ENCODE measurements at places on chromosomes 1 and 21.

DNA sequence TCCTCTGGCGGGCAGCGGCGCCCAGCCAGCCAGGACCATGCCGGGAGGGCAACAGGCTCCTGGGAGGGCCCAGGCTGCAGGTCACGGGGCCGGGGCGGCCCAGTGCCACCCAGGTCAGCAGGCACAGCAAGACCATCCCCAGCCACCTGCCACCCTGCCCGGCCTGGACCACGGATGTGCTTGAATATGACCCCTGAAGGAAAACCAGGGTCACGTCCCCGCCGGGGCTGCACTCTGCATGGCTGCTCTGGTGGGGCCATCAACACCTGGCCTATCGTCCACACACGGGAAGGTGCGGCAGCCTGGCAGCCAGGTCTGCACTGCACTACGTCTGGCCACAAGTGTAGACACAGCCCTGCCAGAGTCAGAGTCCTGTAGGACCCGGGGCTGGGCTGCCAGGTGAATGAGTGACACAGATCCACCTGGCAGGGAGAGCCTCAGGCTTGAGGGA, 6.9 kb downstream of the WNT9A start:
- no peak for DNase-seq

- DNase-seq = no peak
Measured at GRCh38 chr1:234727018-234727940, 117.3 kb upstream of the IRF2BP2 start.

- DNase-seq = no peak
Measured at GRCh38 chr1:208278638-208279037, 34.5 kb upstream of the PLXNA2 start.

- DNase-seq = peak; percentile 100
Measured at GRCh38 chr21:36319767-36320420, at the start of gene MORC3. Gene MORC3 (plus strand): TSS chr21:36320197. CDS start chr21:36320265, 68 bp downstream.

DNA sequence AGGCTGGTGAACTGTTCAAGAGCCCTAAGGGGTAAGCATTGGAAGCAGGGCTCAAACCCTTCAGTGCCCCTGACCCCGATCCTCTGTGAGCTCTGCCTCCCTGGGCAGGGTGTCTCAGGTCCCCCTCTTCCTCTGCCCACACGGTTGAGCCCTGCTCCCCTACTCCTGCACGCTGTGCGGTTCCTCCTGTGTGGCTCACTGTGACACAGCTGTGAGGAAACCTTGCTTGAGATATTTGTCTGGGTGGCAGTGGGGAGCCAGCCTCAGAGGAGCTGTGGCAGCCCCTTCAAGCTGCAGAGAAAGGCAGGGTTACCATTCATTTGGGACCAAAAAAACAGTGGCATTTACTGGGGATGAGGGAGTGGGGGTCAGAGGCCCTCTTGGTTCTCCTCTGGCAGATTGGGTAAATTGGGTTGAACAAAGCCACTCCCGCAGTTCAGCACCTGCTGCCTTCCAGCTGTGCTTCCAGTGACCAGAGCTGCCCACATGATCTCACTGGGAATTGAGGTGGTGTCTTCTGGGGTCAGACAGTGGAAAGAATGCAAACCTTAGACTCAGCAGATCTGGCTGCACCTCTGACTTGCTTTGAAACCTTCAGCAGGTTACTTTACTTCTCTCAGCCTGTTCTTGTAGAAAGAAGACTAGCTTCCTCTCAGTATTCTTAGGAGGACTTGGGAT, 60.6 kb upstream of the CD1D start:
- no peak for DNase-seq

DNA sequence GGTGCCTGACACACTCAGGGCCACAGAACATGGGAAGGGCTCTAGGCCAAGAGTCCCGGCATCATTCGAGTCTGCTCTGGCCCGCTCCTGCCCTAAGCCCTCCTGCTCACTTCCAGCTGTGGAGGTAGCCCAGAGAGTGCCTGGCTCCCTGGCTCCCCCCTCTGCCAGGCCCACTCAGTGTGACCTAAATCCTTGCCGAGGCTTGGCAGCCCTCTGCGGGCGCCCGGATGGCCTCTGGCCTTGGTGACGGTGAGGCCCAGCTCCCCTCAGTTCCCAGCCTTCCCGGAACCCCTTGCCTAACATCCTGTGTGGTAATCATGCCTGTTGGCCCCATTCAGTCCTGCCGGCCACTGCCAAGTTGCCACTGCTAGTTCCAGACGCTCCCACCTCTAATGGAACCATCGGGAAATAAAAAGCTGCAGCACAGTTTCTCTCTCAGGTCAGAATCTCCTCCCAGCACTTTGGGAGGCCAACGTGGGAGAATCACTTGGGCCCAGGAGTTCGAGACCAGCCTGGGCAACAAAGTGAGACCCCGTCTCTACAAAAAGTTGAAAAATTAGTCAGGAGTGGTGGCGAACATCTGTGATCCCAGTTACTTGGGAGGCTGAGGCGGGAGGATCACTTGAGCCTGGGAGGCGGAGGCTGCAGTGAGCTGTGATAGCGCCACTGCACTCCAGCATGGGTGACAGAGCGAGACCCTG, 1.2 kb upstream of the H6PD start:
- no peak for DNase-seq

DNA sequence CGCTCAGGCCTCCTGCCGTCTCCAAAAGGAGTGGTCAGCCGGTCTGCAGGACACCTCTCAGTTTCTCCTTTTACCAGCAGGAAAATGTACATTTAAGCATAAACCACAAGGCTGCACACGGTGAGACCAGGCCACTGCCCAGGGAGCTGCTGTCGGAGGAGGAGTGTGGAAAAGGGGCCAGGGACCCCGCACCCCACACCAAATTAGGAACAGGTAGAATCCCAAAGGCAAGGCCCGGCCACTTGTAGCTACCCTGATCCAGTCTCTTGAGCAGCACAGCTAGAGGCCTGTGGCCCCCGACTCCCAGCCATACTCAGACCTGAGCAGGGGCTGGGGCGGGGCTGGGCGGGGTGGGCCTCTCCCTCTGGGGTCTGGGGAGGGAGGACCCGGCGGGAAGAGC, 78.0 kb downstream of the PIK3CD start:
- DNase-seq = no peak

GRCh38 chr1:190849346-190849745, 371.7 kb upstream of the BRINP3 start:
- DNase-seq = no peak

GRCh38 chr1:162857850-162858249, 3.1 kb downstream of the CCDC190 start:
- no peak for DNase-seq

DNA sequence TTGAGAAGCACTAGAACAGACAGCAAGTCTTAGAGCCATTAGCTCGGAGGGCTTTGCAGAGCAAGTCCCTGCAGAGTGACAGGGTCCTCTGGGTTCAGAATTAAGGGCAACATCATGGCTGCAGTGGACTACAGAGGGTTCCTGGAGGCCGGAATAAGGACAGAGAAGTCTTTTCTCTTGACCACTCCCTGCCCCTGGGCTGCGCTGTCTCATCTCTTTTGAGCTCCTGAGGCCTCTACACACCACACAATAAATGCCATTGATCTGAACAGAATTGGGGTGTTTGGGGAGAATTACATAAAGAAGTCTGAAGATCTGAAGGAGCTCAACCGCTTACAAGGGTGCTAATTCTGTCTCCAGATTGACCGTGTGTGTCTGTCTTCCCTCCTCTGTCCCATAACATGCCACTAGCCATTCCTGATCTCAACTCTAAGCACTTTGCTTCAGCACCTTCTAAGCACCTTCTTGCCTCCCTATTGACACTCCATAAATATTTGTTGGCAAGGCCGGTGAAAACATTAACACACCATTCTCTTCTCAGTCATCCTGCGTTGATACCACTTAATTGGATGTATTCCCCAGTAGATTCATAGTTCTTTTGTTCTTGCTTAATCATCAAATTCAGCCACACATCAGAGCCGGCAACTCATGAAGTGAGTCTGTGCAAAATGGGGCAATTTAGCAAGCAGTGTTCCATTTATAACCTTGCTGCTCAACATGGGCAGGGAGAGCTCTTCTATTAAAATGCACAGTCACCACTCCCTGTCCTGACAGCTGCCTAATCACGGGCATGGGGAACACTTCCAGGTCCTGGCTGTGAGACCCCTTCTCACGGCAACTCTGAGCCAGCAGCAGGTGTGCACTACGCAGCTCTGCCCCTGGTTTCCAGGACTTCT, 49.7 kb downstream of the NMNAT2 start:
- DNase-seq = no peak

DNA sequence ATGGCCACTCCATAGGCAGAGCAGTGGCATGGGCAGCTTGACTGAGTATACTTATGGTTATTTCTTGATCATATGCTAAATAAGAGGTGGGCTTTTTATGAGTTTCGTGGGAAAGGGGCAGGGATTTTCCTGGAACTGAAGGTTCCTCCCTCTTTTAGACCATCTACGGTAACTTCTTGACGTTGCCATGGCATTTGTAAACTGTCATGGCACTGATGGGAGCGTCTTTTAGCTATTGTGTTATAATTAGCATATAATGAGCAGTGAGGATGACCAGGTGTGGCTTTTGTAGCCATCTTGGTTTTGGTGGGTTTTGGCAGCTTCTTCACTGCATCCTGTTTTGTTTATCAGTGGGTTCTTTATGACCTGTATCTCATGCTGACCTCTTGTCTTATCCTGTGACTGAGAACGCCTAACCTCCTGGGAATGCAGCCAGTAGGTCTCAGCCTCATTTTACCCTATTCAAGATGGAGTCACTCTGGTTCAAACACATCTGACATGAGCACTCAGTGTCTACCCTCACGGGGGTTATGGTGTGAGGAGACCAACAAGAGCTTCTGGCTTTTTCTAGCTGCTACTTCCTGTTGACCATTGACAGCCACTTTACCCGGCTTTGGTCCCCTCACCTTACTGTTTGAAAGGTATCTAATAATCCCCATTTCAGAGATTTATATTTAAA, 71.7 kb downstream of the GALNT2 start:
- DNase-seq = no peak

DNA sequence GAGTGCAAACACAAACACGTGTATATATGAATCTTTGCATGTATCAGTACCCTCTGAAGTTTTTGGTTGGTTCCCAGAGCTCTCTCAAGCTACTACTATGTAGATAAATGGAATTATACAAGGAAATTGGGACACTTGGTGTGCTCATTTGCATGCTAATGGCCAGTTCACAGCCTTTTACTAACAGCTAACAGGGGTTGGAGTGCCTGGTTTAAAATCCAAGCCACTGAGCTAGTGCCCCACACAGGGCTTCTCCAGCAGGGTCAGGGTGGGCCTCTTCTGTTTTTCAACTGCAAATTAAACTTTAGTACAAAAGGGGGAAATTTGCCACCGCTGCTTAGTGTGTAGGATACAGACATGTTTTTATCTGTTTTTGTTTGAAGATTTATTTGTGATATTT, 121.0 kb downstream of the ATP5PO start:
- no peak for DNase-seq

- DNase-seq = no peak
Measured at GRCh38 chr1:4362314-4363044, 291.9 kb upstream of the AJAP1 start.

DNA sequence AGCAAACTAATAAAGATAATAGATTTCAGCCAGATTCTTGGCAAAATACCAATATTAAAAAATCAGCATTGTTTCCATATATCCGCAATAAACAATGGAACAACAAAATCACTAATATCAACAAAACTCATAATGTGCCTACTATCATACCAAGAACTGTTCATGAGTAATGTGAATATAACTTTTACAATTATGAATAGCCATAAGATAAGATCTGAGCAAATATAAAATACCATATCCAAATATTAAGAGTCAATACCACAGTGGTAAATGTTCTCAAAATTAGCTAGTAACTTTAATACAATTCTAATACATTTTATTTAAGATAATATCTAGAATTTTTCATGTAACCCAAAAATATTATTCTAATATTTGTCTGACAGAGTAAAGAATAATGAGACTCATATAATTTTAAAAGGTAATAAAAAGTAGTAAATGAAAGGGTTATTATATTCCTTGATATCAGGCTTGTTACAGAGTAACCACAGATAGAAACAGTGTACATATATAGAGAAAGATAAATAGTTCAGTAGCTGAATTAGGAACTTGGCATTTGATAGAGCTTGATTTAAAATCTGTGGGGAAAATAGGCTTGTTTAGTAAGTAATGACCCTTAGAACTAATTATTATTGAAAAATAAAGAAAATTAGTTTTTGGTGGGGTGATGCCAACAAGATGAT, 2126.6 kb downstream of the MRPL39 start:
- no peak for DNase-seq

GRCh38 chr1:57424231-57425027, 569 bp upstream of the DAB1 start:
- DNase-seq = no peak

- no peak for DNase-seq
Measured at GRCh38 chr1:39335216-39335615, 130.7 kb downstream of the MACF1 start.

GRCh38 chr1:26960625-26960966, 328 bp upstream of the KDF1 start:
- no peak for DNase-seq

DNA sequence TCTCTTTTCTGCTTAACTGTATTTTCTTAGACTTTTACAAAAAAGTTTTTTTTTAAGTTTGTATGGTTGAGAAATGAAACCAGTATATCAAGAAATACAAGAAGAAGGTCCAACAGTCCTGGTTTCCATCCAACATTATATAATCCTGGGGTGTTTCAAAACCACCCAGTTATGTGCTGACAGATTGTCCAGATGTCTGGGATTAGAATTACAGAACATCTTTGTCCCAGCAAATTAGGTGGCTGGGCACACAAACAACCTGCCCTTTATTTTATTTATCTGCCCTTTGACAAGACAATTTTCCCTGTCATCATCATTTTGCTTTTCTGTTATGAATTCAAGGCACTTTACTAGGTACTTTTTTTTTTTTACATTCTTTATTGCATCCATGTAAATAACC, 622.1 kb downstream of the PLPP3 start:
- DNase-seq = no peak

- no peak for DNase-seq
Measured at GRCh38 chr1:201748335-201748734, 80.6 kb upstream of the IPO9 start.

DNA sequence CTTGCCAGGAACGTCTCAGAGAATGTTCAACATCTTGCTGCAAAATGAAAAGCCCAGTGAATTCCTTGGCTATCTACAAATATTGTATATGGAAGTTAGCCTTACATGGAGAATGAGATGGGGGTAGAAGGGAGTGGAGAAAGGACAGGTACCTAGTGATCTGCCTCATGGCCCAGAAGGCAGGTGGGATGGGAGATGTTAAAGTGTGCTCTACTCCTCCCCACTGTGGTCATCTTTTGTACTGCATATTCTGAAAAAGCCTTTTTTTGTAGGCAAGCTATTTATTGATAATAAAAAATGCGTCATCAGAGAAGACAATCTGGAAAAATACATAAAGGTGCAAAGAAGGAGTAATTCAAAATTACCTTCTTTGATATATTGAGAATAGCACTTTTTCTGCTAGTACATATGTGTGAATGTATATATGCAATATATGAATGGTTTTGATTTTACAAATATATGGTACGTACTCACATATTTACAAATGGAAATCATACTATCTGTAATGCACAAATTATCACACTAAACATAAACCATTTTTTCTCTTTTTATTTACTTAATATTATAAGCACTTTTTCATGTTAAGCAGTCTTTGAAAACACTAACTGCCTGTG, 19.1 kb upstream of the SLC5A9 start:
- DNase-seq = no peak
